ENCODE measurements at places on chromosomes 6 and 20.

DNA sequence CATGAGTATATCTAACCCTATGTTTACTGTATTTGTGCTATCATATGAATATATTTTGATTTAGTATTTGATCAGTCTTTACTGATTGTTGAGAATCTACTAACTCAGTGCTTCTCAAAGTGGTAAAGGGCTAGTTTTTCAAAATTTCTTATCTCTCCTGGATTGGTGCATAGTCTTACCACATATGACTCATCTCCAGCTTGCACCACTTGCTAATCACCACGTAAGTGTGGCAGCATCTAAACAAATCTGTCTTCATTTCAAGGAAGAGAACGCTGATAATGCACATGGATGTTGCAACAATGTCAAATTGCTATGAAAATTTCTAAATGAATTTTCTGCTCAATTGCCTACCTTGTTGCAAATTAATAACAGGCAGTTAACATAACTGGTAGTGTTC lies 299.5 kb downstream of the PAX1 start:
- no peak for DNase-seq

DNA sequence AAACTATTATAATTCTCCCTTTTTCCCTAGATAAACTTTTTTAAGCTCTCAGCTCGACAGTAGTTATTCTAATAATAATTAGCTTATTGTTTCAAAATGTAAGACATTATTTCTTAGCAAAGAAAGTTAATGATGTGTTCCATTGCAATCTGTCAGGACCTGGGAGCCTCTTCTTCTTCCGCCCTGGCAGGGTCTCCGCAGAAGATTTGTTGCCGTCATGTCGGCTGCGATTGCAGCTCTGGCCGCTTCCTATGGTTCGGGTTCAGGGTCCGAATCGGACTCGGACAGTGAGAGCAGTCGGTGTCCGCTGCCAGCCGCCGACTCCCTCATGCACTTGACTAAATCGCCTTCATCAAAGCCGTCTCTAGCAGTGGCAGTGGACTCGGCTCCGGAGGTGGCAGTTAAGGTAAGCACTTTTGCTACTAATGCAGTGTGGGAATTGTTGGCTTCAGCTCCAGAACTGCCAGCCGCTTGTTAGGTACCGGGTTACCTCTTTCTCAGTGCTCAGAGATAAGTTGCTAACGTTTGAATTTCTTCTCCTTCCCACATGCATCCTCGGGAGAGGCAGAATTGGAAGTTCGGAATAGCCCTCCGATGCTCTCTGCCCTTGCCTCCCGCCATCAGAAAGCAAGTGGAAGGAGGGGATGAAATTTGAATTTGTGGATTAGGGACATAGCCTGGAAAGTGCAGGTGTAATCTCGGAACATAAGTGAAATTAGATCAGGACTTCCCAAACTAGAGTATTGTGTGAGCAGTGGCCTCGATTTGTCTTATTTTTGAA lies at the start of gene CDC40:
TSS of gene CDC40 (plus strand) at position 200 of the 781 bp plus-strand sequence. CDS start at position 218, 18 bp downstream.
- DNase-seq: no peak

DNA sequence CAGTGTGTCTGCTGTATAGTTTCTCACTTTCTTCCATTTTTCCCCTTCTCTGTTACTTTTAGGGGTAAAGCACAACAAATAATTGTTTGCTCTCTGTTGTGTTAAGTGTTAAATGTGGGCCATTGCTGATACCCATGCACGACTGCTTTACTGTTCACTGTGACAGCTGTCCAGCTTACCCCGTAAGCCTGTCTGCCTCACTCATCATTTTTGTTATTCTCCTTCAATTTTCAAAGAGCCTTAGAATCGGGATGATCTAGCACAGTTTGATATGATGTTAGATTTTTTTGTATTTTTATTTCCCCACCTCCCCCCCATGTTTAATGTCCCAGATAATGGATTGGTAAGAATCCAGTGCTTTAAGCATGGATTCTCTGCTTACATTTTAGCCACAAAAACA lies 41.2 kb upstream of the MLIP start:
- no peak for DNase-seq

DNA sequence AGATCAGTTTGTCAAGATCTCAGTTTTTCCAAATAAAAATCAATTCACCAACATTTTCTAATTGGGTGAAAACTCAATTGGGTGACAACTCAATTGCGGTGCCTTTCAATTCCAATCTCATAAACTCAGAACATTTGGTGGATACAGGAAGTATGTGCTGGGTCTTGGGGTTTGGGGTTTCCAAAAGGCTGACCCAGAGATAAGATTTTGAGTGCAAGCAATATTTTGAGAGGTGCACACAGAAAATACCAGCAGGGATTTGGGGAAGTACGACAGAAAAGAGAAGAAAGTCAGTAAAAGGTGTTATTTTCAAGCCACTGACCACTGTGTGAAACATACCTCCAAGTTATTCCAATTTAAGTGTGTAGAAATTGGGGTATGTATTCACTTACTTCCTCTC lies 258.0 kb downstream of the PHACTR1 start:
- no peak for DNase-seq

DNA sequence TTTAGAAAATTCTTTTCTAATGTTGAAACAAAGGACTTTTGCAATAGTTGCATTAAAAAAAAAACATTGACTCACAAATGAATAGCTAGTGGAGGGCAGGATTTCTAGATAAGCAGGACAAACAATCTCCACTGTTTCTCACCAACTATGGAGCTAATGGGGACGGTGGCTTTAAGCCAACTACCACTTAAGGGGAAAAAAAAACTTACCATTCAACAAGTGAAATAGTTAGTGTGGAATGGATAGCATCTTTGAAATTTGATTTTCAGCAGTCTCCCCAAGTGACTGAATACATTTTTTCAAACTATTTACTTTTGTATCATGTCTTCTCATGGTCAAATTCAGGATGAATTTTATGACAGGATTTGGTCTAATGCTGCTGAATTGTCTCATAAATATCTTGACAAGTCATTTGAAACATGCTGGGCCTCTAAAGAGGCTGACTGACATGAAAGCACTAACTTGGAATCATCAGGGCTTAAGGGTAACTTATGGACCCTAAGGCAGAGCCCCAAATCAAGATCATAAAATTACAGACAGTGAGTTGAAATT lies 100.5 kb downstream of the EYA4 start:
- peak; percentile 87 for DNase-seq

- DNase-seq: no peak
These were observed 14.3 kb downstream of the LYRM4 start for GRCh38 chr6:5246141-5247097.

DNA sequence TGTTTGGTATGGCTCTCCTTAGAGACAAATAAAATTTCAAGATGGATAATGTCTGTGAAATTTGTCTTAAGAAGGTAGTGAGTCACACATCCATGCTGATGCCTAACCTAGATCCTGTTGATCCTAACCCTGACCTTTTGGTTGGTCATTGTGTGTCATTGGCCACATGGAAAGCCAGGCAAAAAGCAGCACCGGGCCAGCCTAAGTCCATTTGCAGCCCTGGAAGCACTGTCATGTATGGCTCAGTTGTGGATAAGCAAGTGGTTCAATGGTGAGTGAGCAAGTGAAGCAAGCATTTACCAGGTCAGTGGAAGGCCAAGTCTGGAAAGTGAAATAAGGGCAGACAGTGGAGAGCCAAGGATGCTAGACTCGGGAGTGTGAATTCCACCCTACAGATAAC lies 12.1 kb upstream of the XRN2 start:
- DNase-seq: peak; percentile 35

GRCh38 chr20:52256454-52256853 lies 64.9 kb upstream of the ZFP64 start:
- DNase-seq: no peak

DNA sequence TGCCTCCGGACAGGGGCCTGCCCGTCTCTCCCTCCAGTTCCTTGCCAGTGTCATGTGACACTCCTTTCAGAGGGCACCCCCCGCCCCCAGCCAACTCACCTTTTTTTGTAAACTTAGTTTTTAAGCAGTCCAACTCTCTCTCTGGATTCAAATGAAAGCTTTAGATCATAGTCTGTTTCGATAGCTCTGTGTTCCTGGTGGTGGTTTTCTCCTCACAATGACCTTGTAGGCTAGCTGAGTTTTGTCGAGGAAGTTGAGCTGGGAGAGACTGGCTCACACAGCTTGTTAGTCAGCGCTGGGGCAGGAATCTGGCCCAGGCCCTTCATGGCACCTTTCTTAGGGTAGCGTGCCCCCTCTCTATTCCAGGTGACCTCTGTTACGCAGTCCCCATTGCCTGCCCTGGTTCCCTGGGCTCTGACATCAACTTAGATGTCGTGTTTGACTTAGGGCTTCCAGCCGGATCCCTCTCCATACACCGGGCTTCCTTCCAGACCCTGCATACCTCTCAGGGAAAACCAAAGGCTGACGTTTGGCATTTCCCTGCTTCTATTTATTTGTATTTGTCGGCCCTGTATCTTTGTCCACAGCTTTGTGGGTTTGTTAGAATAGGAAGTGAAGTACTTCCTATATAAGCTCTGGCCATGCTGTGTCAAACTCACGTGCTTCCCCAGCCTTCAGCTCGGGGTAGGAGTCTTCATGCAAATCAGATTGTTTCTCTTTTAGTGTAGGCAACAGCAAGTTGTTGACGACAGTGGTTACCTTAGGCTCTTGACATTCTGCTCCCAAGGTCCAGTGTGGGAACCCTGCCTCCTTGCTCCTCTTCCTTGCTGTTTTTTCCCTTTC lies 12.7 kb downstream of the IGF2R start:
- peak; percentile 68 for DNase-seq

GRCh38 chr6:152896923-152897322 lies 85.9 kb downstream of the FBXO5 start:
- DNase-seq: no peak

DNA sequence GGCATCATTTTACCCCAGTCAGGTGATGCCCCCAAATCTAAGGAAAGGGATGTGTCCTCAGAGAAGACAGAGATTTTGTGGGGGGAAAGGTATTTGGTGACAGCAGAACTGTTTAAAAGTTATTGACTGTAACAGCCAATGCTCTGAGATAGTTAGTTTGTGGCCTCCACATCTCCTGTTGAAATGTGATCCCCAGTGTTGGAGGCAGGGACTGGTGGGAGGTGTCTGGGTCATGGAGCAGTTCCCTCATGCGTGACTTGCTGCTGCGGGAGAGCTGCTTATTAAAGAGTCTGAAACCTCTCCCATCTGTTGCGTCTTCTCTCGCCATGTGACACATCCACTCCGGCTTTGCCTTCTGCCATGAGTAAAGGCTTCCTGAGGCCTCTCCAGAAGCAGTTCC lies 282.8 kb upstream of the FOXQ1 start:
- DNase-seq: no peak

DNA sequence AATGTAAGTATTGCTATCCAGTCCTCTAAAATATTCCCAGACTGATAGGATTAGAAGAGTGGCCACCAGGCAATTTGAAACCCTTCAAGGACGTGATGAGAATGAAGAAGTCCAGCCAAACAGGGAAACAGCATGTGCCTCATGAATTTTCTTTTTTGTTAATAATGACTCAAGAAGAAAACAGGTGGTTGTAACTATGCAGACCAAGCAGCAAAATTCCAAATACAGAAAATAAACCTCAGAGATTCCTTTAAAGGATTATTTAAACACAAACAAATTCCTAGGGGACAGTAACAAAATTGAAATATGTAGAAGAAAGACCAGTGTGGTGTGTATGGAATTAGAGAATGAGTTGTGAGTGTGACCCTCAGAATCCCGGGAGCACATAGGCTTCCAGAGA lies 239.2 kb downstream of the KCNQ5 start:
- no peak for DNase-seq

DNA sequence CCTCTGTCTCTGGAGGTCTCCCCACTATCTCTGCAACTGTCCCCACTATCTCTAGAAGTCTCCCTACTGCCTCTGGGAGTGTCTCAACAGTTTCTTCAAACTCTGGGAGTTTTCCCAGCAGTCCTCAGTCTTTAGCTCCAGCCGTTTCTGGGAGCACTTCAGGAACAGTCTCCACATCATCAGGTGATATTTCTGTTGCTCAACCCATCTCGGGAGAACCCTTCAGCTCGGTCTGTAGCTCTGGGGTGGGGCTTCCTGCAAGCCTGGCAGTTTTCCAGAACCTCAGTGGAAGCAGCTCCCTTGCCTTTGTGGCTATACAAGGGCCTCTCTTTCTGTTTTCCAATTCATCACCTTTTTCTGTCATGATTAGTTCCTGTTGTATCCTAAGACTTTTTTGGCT lies 3.0 kb upstream of the SFTA2 start:
- DNase-seq: peak; percentile 56

DNA sequence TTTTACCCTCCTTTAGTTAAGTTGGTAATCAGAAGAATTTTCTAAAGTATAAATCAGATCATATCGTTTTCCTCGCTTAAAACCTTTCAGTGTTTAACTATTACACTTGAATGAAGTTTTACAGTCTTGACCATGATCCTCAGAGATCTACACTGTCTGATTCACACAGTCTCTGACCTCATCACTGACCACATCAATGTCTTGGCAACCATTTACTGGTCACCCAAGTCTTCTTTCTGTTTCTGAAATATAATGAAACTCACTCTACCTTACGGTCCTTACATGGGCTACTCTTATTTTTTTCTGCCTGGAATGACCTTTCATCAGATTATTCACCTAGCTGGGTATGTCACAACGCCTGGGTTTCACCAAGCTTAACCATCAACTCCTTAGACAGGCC lies 71.4 kb downstream of the ADGB start:
- no peak for DNase-seq

- DNase-seq: peak; percentile 83
These were observed at the start of gene ME1 for GRCh38 chr6:83430611-83431544. Gene ME1, minus strand, starts transcription at chr6:83431051. Its CDS starts 97 bp downstream, at chr6:83430954.

DNA sequence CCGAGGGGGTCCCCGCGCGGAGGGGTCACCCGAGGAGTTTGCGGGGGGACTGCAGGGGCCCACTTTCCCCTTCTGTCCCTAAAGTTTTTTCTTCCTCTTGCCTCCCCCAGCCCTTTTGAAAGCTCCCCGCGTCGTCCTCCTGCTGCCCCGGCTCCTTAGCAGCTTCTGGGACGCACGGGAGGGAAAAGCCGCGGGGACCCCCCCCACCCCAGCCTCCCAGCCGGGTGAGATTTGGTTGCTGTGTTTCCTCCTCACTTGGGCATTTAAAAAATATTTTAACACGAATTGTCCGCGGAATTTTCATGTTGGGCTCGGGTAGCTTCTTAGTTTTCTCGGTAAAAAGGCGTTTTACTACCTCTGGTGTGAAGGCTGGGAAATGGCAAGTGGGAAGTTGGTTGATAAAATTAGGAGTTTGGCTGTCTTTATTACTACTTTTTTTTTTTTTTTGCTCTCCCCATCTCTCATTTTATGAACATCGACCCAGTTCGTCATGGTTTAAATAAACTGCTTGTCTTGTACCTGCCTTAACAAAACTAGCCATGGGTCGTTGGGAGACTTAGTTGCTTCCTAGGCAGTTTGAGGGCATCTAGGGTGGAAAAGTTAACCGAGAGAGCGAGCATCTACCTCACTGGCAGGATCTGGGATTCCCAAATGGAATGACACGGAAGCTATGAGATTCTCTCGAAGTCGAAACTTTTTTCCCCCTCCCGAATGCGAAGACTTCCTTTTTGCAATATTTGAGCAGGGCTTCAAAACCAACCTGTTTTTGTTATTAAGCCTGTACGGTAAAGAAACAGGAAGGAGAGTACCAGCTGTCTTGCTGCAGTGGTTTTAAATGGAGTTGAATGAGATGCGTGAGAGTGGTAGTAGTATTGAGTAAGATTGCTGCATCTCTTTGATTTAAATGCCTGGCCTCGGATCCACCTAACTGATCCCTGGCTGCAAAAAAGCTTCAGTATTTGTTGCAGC lies 868 bp downstream of the NCOA3 start:
- peak; percentile 45 for DNase-seq

- DNase-seq: peak; percentile 90
These were observed 32.8 kb downstream of the GSS start for GRCh38 chr20:34922654-34923381.

GRCh38 chr20:50314678-50315335 lies 124.2 kb downstream of the CEBPB start:
- no peak for DNase-seq

GRCh38 chr6:90175627-90176538 lies 120.8 kb downstream of the BACH2 start:
- no peak for DNase-seq

Measured in cardiac fibroblast (primary cell).